Cardiac muscle cell (in vitro differentiated cells and primary cell): ENCODE measurements at places on chromosomes 2 and 18. TPM values are rescaled to one million over a fixed set of nuclear protein-coding genes. Genes with fewer than 3 reads are reported as not detected.

DNA sequence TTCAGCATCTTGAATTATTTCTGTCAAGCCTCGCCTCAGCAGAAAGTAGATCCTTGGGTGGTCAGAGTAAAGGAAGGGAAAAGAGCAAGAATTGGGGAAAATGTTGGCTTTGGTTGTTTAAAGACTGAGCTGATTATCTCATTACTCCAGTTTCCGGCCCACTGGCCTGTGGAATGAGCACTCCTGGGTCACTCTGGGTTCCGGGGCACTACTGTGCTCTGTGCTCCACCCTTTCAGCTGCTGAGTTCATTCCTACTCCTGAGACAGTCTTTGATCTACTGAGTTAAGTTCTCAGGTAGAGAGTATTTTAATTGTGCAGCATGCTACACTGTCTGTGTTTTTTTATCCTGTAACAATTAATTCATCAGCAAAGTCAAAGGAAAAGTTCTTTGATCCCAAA lies 427.7 kb downstream of the CDH2 start:
- no peak for DNase-seq

Gene CCDC102B
- total RNA-seq, result 8.2 and 13.0 TPM in 2 replicates

DNA sequence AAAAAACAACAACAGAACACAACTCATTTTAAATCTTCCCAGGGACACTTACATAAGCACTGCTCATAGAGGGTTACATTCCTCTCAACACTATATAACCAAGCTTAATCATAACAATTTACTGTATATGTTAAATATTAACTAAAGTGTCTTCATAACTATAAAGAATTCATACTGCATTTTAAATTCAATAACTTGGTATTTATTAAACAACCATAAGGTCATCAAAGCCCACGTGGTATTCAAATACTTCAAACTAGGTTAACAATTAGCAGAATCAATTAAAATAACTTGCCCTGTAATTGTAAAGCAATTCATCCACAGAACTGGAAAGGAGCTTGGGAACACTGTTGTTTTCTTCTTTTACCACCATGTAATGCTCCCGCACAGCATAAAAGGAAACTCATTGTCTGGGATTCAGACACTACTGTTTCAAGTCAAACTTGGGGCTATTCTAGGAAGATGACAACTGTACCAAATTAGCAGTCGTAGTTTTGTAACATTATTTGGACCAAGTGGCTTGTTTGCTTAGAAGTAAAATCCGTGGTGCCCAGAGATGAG lies 10.4 kb downstream of the GAREM1 start:
- no peak for DNase-seq

DNA sequence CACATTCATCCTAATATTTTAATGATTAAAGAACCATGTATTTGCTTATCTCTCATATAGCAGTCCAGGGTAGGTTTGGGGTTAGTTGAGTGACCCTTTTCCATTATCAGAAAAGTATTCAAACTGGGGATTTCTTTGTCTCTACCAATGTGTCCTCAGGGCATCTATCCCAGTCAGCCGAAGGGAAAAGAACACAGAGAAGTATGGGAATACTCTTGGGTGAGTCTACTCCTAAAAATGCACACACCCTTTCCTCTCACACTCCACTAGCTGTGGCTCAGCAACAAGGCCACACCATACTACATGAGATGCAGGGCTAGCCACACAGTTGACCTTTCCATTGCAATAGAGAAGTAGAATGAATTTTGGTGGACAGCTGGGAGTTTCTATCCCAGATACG lies 114.3 kb downstream of the NXPH2 start:
- DNase-seq, result no peak

Gene AQP12B
- total RNA-seq, result not detected in 2 replicates

Gene FTCDNL1
- 2.0 and 3.2 TPM in 2 replicates for total RNA-seq

Gene SERPINB13
- not detected in 2 replicates for total RNA-seq

DNA sequence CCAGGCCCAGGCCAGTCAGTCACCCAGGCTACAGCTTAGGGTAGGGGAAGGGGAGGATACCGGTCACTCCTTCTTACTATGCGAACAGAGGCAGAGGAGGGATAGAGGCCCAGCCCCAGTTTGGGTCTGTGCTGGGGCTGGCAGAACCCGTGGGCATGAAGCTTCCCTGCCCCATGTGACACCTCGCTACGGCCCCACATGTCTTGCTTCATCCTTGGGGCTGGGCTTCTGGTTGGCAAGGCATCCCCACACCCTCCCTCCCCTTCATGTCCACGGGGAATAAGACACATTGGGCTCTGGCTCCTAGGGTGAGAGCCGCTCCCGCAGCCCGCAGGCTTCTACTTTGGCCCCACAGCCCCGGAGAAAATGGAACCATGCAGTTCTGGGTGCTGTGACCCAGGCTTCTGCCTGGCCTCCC lies 32.4 kb downstream of the HS1BP3 start:
- no peak for DNase-seq

Gene MEMO1
- 28.3 and 42.6 TPM in 2 replicates for total RNA-seq

DNA sequence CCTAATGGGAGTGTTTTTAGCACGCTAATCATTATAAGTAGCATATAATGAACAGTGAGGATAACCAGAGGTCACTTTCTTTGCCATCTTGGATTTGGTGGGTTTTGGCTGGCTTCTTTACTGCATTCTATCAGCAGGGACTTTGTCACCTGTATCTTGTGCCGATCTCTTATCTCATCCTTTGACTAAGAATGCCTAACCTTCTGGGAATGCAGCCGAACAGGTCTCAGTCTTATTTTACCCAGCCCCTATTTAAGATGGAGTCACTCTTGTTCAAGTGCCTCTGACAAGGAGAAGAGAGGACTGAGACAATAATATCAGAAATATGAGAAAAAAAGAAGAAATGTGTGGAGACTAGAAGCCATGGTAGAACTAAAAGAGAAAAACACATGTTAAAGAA lies 276.4 kb downstream of the TMX3 start:
- no peak for DNase-seq

GRCh38 chr2:202541137-202541536 lies 93.6 kb upstream of the FAM117B start:
- DNase-seq, result no peak

DNA sequence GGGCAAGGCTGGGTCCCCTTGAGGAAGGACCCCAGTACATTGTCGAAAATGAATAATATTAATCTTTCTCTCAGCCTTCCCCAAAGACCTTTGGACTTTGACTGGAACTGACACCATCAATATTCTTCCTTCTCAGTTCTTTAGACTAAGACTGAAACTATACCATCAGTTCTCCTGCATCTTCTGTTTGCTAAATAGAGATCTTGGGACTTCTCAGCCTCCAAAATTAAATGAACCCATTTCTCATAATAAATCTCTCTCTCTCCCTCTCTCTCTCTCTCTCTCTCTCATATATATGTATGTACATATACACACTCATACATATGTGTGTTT lies 39.7 kb upstream of the VRK2 start:
- no peak for DNase-seq

GRCh38 chr2:127586136-127586535 lies 50.7 kb downstream of the MYO7B start:
- no peak for DNase-seq

GRCh38 chr2:225814554-225814953 lies 415.0 kb downstream of the NYAP2 start:
- no peak for DNase-seq

- DNase-seq, result no peak
Observed at GRCh38 chr18:46246101-46246500, 141.9 kb downstream of the HAUS1 start.

- no peak for DNase-seq
Observed at GRCh38 chr18:47969816-47970215, 39.4 kb upstream of the SMAD2 start.

- no peak for DNase-seq
Observed at GRCh38 chr2:121237336-121237979, 47.5 kb downstream of the TFCP2L1 start.

- no peak for DNase-seq
Observed at GRCh38 chr18:3463051-3463450, 13.1 kb downstream of the TGIF1 start.

Gene SPP2
- total RNA-seq, result not detected in 2 replicates

Gene SLC23A3
- total RNA-seq, result 0.09 TPM in 1 of 2 replicates, not detected in the other

Gene GCFC2
- 22.4 and 27.7 TPM in 2 replicates for total RNA-seq

Gene TUBB8B
- not detected in 2 replicates for total RNA-seq
